Activated CD8-positive, alpha-beta T cell treated with anti-CD3 and anti-CD28 coated beads, Interleukin-2, amount 10 ng/mL, durations not matched to agents 7 days and 5 days (primary cell): ENCODE measurements at places on chromosomes 1 and 21. TPM values are rescaled to one million over a fixed set of nuclear protein-coding genes. Genes with fewer than 3 reads are reported as not detected.

MYOG gene
- total RNA-seq: not detected

LRRC41 gene
- 33.9 TPM for total RNA-seq

TTC39A gene
- total RNA-seq: not detected

IL22RA1 gene
- total RNA-seq: not detected

APOBEC4 gene
- not detected for total RNA-seq

LMOD1 gene
- not detected for total RNA-seq

OR2T11 gene
- total RNA-seq: not detected

CHIA gene
- total RNA-seq: not detected

PADI2 gene
- total RNA-seq: not detected

SEC16B gene
- total RNA-seq: not detected

FASLG gene
- 6.2 TPM for total RNA-seq

DNASE2B gene
- total RNA-seq: not detected

HCRTR1 gene
- total RNA-seq: not detected

AMPD1 gene
- total RNA-seq: not detected

IFI44 gene
- total RNA-seq: 165 TPM

SERINC2 gene
- 0.13 TPM for total RNA-seq

CADM3 gene
- total RNA-seq: not detected

DNA sequence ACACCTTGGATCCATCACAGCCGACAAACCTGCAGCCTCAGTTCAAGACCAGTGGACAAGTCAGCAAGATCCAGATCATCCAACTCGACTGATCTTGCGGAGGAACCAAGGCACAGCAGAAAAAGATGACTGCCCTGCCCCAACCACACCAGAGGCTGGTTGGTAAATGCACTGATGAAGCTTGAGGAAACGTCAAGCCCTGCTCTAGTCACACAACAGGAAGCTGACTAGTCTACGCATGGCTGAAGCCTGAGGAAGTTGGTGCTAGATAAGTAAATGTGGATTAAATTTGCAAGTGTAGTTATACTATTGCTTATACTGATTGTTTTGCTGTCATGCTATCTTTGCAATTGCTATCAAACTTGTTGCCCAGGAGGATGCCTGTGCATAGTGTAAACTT lies 89.0 kb downstream of the LIPI start:
- no peaks in the 10 kb centered on the region for H3K27me3 ChIP-seq
- H3K27ac ChIP-seq: no peak overlapping the region
- DNase-seq: no peak
- H3K4me3 ChIP-seq: no peak overlapping the region
- H3K4me1 ChIP-seq: peaks cover 13% of the 10 kb centered on the region

- no peak overlapping the region for H3K27ac ChIP-seq
- H3K36me3 ChIP-seq: no peaks in the 10 kb centered on the region
- no peak overlapping the region for H3K4me3 ChIP-seq
- no peaks in the 10 kb centered on the region for H3K4me1 ChIP-seq
Measured at GRCh38 chr1:45473302-45473701, 17.7 kb downstream of the TESK2 start.

GRCh38 chr1:68221980-68222373 lies 10.3 kb downstream of the WLS start:
- no peaks in the 10 kb centered on the region for H3K36me3 ChIP-seq
- no peaks in the 10 kb centered on the region for H3K27me3 ChIP-seq
- H3K27ac ChIP-seq: no peak overlapping the region
- H3K4me1 ChIP-seq: no peaks in the 10 kb centered on the region
- no peak for DNase-seq

DNA sequence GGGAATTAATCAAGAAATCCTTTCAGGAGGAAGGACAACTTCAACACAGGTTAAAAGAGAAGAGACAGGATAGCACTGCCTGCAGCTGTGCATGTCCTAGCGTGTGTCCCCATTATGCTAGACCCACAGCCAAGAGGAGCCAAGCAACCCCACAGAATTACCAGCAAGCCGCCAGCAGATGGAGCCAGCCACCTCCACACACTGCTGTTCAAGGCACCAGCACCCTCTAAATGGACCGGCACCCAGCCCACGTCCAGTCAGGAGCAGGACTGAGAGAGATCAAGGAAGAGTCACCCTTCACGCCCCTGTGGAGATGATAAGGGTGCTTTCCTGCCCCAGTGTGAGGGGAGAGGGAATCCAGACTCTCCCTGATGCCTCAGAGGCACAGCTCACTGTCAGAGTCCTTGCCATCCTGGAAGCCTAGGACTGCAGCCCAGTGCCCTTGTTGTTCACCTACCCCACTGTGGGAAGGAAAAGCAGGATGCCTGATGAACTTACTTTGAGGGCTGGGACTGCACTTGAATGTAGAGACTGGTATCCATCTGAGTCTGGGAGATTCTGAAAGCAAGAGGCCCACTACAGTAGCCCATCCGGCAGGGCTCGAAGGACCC lies 37.1 kb upstream of the CTTNBP2NL start:
- H3K27ac ChIP-seq: no peak overlapping the region
- H3K36me3 ChIP-seq: no peaks in the 10 kb centered on the region
- no peaks in the 10 kb centered on the region for H3K4me1 ChIP-seq
- H3K4me3 ChIP-seq: no peak overlapping the region
- DNase-seq: peak; percentile 50

DNA sequence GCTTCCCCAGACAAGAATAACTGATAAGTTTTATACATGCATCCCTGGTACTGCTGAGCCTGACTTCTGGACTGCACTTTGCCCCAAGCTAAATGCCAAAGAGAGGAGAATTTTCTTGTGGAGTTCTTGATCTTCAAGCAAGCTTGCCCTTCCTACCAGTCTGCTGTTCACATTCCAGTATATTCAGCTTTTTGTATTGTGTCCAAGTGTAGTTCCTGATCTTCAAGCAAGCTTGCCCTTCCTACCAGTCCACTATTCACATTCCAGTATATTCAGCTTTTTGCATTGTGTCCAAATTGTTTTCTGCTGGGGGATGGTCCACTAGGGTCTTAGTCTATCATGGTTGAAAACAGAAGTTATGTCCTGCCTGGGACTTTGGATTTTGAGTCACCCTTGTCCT lies 894 bp upstream of the TSEN15 start:
- H3K27me3 ChIP-seq: peaks cover 30% of the 10 kb centered on the region
- peak overlapping the region; percentile 98 for H3K27ac ChIP-seq
- H3K4me1 ChIP-seq: peaks cover 30% of the 10 kb centered on the region
- H3K36me3 ChIP-seq: peaks cover 21% of the 10 kb centered on the region
- H3K4me3 ChIP-seq: peak overlapping the region; percentile 95
- no peak for DNase-seq

DNA sequence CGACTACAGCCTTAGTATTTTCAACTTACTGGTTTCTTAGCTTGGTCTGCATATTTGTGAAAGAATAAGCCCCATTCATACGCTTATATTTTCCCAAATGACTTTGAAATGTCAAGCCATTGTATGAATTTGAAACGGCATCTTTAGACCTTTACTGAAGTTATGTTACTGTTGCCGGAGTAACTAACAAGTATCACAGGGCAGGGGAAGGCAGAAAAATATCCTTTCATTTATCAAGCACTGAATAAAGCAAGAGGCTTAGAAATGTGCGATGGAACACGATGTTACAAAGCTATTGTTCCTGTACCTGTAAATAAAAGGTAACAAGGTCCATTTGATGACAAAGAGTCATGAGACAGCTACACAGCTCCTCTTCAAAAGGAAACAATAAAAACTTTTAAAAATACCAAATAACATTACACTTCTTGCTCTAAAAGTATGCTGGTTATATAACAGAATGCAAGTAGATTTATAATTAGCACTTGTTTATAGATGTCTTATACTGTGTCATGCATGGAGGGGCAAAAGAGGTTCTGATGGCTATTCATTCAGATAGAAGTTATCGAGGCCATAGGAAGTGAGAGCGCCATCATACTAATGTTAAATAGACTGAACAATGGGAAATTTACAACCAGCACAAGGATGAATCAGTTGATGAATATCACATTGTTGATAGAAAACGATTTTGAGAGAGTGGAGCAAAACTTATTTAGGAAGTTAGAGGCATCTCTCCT lies 322.6 kb downstream of the RGS7 start:
- no peaks in the 10 kb centered on the region for H3K27me3 ChIP-seq
- H3K4me1 ChIP-seq: no peaks in the 10 kb centered on the region
- no peak overlapping the region for H3K27ac ChIP-seq
- no peaks in the 10 kb centered on the region for H3K36me3 ChIP-seq
- no peak overlapping the region for H3K4me3 ChIP-seq

DNA sequence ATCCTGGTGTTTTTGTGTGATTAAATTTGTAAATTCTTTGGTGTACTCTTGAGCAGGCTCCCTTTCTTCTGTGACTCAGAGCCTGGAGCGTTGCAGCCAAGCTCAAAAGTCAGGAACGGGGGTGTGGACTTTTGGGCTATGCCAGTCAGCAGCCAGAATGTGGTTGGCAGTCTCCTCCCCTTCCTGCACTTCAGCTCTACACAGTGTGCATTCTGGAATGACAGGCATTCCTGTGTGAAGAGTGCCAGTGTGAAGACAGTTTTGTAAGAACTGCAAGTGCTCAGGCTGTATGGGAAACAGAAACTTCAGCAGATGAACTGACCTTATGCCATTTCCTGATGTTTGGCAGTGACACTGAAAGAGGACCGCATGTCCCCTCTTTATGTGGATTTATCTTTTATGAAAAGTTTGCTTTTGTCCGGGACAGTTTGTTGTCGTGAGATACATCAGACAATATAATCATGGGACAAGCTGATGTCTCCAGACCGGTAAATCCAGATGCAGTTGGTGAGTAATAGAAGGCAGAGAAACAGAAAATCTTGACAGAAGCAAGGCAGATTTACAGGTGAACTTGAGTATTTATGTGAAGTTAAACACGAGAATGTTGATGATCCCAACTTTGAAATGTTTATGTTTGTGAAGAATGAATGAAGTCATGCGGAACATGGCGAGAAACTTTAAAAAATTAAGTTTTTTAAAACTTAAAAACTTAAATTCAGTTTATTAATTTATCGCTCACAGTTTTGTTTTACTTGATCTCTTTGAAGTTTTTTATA lies 67.7 kb upstream of the RCC1 start:
- peak; percentile 26 for DNase-seq
- no peaks in the 10 kb centered on the region for H3K27me3 ChIP-seq
- H3K27ac ChIP-seq: peak overlapping the region; percentile 48
- H3K4me3 ChIP-seq: peak overlapping the region; percentile 56

GRCh38 chr1:43235451-43236121 lies 34.2 kb upstream of the TMEM125 start:
- no peak overlapping the region for H3K4me3 ChIP-seq
- H3K4me1 ChIP-seq: peaks cover 10% of the 10 kb centered on the region
- peaks cover 2% of the 10 kb centered on the region for H3K27me3 ChIP-seq

DNA sequence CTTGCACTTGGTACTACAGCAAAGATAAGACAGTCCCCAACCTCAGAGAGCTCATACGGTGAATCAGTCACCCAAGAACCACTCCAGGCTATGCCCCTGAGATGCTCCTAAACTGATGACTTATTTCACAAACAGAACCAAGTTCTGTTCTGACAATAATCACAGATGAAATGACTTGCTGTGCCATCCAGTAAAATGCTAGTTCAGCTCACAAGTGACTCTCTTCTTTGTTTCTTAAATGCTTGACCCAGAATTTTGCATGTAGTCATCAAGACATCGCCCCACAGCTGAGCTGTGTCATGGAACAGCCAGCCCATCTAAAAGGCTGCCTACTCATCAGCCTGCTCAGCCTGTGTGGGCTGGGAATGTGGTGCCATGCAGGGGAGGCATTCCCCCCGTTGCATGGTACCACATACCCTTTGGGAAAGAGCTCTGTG lies 6.1 kb upstream of the SLC19A2 start:
- no peak overlapping the region for H3K27ac ChIP-seq
- H3K4me1 ChIP-seq: peaks cover 17% of the 10 kb centered on the region
- no peak for DNase-seq

DNA sequence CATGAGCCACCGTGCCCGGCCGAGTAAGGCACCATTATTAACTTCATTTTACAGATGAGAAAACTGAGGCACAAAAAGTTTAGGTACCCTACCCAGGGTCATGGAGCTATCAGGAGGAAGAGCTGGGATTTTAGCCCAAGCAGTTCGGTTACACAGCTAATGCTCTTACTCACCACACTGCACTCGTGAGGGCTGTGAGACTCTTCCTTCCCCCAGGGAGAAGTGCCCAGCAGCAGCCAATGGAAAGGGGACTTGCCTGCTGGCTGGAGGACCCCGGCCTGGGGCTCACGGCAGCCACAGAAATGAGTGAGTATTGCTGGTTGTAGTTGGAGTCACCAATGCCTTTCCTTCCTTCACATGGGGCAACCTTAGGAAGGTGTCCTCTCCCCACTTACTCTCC lies 5.2 kb upstream of the CSF1 start:
- H3K4me1 ChIP-seq: peaks cover 70% of the 10 kb centered on the region
- peaks cover 9% of the 10 kb centered on the region for H3K36me3 ChIP-seq
- no peaks in the 10 kb centered on the region for H3K27me3 ChIP-seq
- no peak for DNase-seq
- H3K27ac ChIP-seq: peak overlapping the region; percentile 97

GRCh38 chr1:223543560-223543959 lies 121.9 kb downstream of the CAPN8 start:
- H3K36me3 ChIP-seq: no peaks in the 10 kb centered on the region
- no peak for DNase-seq
- no peaks in the 10 kb centered on the region for H3K4me1 ChIP-seq
- no peak overlapping the region for H3K4me3 ChIP-seq

- no peak overlapping the region for H3K27ac ChIP-seq
- peaks cover 10% of the 10 kb centered on the region for H3K27me3 ChIP-seq
- no peak for DNase-seq
- H3K4me1 ChIP-seq: no peaks in the 10 kb centered on the region
- H3K36me3 ChIP-seq: no peaks in the 10 kb centered on the region
Measured at GRCh38 chr1:152410599-152410998, 3.5 kb downstream of the CRNN start.

DNA sequence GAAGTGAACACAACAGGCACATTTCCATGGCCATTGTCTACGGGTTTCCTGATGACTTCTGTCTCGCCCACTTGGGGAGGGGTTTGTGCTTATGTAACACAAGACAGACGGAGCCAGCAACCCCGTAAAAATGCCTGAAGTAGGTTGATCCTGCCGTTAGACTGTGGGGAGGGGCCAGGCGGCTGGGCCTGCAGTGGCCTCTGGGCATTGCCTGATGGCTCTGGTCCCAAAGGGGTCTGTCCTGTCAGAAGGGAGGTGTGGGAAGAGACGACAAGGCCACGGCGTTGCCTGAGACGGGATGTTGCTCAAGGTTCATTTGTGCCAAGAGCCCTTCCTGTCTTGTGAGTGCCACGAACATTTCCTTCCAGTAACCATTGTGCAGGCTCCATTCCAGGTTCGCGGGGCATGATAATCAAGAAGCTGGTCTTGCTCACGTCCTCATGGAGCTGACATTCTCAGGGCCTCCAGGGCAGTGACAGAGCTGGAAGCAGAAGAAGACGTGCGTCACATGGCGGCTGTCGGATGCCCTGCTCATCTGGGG lies 44.7 kb downstream of the ABCG1 start:
- no peak overlapping the region for H3K27ac ChIP-seq
- H3K36me3 ChIP-seq: no peaks in the 10 kb centered on the region
- H3K4me1 ChIP-seq: peaks cover 18% of the 10 kb centered on the region
- no peak for DNase-seq
- no peaks in the 10 kb centered on the region for H3K27me3 ChIP-seq

- H3K4me1 ChIP-seq: no peaks in the 10 kb centered on the region
- no peak overlapping the region for H3K27ac ChIP-seq
- no peaks in the 10 kb centered on the region for H3K36me3 ChIP-seq
- DNase-seq: peak; percentile 81
- H3K4me3 ChIP-seq: no peak overlapping the region
- H3K27me3 ChIP-seq: no peaks in the 10 kb centered on the region
Measured at GRCh38 chr1:205061665-205062069, 18.7 kb downstream of the CNTN2 start.
